ENCODE measurements at places on chromosomes 2 and 18.

- no peak for DNase-seq
These were observed 43.9 kb downstream of the EMX1 start for GRCh38 chr2:72961036-72961720.

DNA sequence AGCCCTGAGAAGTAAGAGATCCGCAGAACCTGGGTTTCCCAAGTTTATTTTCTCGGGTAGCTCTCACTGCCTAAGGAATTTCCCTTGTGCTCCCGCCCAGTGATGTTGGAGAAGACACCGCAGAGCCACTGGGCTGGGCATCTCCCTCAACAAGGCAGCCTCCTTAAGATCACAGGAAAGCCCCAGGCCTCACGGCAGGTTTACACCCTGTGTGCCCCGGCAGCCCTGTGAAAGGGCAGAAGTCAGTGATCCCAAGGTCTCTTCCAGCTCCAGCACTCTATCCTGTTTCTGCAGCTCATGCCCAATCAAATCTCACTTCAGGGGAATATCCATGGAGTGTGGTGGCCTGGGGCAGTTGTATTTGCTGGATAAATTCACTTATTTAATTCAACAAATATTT is 66.5 kb downstream of the ACTR2 start:
- no peak for DNase-seq

DNA sequence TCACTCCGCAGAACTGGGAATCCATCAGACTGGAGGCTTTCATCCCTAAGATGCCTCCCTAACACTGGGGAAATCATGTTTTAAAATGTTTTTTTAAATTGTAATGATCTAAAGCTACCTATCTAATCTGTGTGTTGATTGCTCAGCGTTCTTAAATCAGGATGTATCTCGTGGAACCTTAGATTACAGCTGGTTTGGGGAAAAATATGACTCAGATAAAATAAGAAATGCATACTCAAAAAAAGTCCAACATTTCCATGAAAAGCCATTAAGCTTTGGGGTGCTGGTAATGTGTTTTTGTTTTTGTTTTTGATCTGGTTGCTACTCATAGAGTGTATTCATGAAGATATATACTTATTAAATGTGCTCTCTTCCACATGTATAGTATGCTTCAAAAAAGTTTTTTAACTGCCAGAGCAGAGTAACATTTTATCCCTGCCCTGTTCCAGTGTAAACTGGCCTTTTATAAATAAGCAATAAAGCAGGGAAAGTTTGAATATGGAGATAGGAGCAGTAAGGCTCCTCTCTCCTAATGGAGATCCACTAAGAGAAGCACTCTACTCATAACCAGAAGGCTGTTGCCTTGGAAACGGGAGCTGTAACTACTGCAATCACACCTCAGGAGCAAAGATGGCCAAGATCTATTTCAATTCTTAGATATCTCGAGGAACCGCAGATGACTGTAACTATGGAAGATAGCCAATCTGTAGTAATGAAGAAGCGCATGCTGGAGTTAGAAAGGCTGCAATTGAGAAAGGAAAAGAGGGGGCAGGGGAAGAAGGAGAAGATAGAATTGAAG is 41.6 kb downstream of the ANKRD44 start:
- no peak for DNase-seq

- no peak for DNase-seq
These were observed 374.1 kb downstream of the LRATD1 start for GRCh38 chr2:15006667-15007066.

Data from GM04504 (cell line).